ENCODE measurements at places on chromosomes 7 and 10.

DNA sequence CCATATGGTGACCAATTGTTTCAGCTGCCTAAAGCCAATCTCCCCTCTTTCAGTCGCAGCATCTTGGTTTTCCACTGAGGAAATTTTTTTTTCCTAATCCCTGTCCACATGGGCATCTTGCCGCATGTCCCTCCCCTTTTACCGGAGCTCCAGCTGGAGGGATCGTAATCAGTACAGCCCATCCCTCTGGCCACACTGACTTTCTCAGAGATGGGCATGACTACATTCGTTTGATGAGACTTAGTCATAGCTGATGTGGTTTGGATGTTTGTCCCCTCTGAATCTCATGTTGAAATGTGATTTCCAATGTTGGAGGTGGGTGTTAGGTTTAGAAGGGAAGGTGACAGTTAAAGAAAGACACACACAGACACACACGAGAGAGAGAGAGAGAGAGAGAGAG is 186.8 kb upstream of the CXCL12 start:
- DNase-seq = no peak

DNA sequence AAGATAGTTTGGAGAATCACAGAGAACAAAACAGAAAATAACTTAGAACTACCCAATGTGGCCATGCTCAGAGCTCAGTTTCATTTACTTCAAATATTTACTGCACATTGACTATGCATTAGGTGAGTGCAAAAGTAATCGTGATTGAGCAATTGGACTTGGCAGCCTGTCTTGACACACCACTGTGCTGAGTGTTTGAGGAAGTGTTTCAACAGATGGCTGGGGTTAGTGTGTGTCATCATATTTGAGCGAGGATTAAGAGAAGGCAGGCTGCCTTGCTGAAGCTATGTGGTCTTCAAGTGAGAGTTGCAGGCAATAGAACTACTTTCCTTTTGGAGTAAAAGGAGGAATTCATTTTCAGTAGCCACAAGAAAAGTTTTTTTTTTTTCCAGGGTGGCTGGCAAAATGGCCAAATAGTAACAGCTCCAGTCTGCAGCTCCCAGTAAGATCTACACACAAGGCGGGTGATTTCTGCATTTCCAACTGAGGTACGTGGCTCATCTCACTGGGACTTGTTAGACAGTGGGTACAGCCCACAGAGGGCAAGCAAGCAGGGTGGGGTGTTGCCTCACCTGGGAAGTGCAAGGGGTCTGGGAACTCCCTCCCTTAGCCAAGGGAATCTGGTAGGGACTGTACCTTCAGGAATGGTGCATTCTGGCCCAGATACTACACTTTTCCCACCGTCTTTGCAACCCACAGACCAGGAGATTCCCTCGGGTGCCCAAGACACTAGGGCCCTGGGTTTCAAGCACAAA is 37.6 kb downstream of the AKR1C4 start:
- DNase-seq = peak; percentile 55

GRCh38 chr7:114760477-114760876 is 161.4 kb upstream of the MDFIC start:
- no peak for DNase-seq

DNA sequence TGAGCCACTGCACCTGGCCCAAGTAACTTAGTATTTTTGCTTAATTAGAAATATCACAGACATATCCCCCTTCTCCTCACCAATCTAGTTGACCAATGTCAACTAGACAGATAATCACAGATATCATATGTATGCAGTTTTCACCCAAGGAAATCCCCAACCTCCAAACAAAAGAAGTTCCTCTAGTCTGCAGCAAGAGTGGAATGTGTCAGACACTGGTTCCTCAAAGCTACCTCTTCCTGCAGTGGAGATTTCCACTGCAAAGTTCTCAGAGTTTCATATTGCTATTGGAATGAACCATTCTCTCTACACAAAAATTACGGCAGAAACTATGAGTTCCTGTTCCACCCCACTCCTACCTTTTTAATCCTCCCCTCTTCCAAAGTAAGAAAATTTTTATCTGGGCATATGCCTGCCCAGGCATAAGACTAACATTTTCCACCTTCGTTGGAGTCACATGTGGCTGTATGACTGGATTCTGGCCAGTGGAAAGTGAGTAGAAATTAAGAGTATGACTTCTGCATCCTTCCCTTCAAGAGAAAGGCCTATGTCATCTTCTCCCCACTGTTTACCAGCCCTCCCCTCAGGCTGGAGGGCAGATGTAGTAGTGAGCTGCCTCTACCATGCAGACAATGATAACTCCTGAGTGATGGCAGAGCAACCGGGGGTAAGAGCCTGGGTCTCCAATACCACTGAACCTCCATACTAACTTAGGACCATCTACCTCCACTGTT is 103.0 kb downstream of the MYOF start:
- DNase-seq = no peak

DNA sequence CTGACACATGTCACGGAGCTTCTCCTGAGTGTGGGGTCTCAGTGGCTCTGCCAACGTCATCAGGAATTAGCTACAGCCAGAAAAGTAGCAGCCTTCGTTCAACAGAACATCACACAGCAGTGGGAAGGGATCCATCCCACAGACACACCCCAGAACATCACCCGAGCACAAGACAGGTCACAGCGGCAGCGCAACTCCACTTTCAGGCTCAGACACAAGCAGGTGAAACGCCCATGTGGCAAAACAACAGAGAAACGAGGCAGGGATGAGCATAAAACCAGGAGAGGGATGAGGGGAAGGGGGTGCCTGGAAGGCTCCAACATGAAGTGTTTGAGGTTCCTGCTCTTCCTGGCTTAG is 44.8 kb downstream of the CAMK2B start:
- no peak for DNase-seq

- DNase-seq = peak; percentile 83
Measured at GRCh38 chr10:43606323-43607198, at the start of gene ZNF485. ZNF485 (plus strand) TSS chr10:43606438; CDS start chr10:43607051, 613 bp downstream.

- no peak for DNase-seq
Measured at GRCh38 chr7:47672271-47672791, 90.4 kb upstream of the TNS3 start.

- DNase-seq = no peak
Measured at GRCh38 chr10:101094121-101094879, 32.5 kb downstream of the KAZALD1 start.

GRCh38 chr10:23441251-23441650 is 2.4 kb downstream of the OTUD1 start:
- no peak for DNase-seq

- DNase-seq = peak; percentile 38
Measured at GRCh38 chr7:111855161-111855841, 293.0 kb upstream of the IMMP2L start.

GRCh38 chr7:123154231-123154860 is 45.4 kb downstream of the SLC13A1 start:
- peak; percentile 78 for DNase-seq

DNA sequence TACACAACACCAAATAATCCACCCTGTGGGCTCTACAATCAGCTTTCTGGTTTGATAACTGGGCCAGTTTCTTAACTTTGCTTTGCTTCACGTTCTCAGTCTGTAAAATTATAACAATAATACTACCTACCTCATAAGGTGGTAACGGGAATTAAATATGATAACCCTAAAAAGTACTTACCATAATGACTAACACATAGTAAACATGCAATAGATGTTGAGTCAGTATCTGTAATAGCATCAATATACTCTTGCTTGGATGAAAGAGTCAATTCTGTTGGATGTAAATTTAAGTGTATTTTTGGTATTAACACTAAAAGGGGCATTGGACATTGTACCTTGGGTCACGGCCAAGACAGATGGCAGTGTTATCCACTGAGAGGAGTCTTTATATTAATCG is 160.5 kb downstream of the FOXP2 start:
- DNase-seq = no peak

- DNase-seq = no peak
Measured at GRCh38 chr10:127157089-127157488, 39.3 kb downstream of the INSYN2A start.

GRCh38 chr10:6056411-6057135 is 5.6 kb downstream of the IL2RA start:
- DNase-seq = no peak

GRCh38 chr7:36075561-36075960 is 77.5 kb upstream of the EEPD1 start:
- no peak for DNase-seq

GRCh38 chr10:119166564-119166963 is 1.1 kb upstream of the SFXN4 start:
- no peak for DNase-seq

- no peak for DNase-seq
Measured at GRCh38 chr10:62707810-62708209, 96.7 kb upstream of the ADO start.

DNA sequence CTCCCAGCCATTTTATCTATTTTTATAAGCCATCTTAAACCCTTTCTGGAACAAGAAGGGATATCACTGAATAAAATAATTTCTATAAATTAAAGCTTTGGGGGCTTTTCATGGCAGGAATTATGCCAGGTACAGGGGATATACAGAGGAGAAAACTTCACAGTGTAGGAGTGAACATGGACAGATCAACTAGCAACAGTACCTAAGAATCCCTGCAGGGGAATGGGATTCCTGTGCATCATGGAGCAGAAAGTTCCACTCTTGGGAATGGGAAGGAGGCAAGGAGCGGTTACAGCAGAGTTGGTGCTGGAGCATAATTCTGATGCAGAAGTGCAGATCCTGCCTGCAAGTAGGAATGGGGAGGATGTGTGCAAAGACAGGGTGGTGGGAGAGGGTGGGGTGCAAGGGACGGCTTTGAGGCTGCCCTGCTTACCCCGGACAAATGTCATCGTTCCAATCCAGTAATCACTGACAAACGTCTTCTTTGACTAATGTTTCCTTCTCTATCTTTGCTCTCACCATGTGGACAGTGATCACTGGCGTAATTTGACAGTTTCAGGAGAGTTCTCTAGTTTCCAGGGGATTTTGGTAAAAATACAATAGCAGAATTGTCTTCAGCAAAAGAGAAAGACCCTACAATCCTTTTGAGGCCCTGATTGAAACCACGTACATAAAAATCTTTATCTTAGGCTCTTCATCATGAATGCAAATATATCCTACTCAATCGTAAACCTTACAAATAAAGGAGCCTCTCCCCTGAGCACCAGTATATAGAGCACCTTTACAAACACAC is 196.7 kb downstream of the HECW1 start:
- DNase-seq = no peak

GRCh38 chr10:68474021-68474420 is 2.2 kb upstream of the DNA2 start:
- DNase-seq = no peak

DNA sequence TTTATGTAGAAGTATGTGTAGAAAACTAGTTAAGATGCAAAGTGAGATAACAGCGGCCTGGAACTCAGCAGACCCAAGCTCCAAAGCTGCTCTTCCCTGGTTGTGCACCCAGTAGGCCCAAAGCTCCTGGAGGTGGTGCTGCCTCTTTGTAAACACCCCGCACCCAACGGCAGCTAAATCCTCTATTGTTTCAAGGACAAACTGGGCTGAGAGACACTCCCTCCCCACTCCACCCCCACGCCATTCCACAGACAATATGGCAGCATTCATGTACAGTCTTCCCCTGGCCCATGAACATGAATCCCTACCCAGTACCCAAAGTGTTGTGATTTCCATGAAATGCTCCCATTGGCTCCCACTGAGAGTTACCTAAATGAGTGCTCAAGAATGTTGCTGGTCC is 73.5 kb downstream of the VOPP1 start:
- no peak for DNase-seq

DNA sequence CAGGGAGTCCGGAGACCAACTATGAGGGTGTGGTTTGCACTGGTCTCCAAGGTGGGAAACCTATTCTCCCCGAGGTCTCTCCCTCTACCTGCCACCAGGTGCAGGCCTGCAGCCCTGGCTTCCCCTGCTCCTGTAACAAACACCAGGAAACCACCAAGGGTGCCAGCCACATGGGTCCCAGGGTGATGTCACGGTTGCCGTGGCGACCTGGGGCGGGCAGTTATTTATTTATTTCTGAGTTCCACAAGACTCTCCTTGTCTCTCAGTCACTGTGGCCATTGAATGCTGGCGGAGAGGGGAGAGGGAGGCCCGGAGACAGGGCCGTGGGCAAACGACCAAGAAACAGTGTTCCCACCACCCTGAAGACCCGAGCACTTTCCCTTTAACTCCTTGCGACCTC is 27.0 kb downstream of the MMD2 start:
- DNase-seq = peak; percentile 78

GRCh38 chr10:103441206-103441605 is 11.0 kb downstream of the CALHM2 start:
- no peak for DNase-seq

GRCh38 chr7:15707570-15707969 is 21.1 kb upstream of the MEOX2 start:
- no peak for DNase-seq

DNA sequence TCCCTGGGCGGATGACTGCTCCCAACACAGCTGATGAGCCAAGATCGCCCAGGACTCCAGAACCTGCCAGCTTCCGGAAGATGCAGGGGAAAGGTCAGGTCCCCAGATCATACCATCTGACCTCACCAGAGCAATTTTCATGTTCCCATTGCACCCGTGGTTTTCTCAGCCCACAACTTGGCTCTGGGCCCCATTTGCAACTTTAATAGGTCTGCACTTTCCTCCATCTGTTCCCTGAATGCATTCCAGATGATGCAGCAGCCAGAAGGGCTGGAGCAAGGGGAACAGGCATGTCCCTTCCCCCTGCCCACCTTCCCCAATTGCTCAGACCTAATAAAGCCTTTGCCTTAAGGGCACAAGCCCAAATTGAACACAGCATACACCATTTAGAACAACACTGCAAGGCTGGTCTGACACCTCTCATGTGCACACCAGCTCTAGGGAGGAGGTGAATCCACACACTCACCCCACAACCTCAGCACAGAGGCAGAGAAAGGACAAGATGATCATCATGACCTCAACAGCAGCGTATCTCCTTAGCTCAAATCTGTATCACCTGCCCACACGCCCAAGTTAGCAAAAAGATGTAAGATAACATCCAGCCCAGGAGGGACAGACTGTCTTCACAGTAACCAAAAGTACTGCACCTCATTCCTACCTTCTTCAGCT is 87.5 kb downstream of the PLXNA4 start:
- DNase-seq = no peak

GRCh38 chr10:131079314-131079713 is 232.2 kb downstream of the TCERG1L start:
- DNase-seq = no peak

- DNase-seq = no peak
Measured at GRCh38 chr7:92366730-92367129, 80.6 kb upstream of the GATAD1 start.
